Aorta (tissue), 5 donors: ENCODE measurements at places on chromosomes 11 and 22. TPM values are rescaled to one million over a fixed set of nuclear protein-coding genes. Genes with fewer than 3 reads are reported as not detected.

- peak; percentile 68 for DNase-seq
- no peaks in the 10 kb centered on the region for H3K36me3 ChIP-seq
- no peak overlapping the region for H3K4me3 ChIP-seq
- no peaks in the 10 kb centered on the region for H3K27me3 ChIP-seq
These were observed 429.6 kb downstream of the BRD1 start for GRCh38 chr22:49398115-49398514.

DNA sequence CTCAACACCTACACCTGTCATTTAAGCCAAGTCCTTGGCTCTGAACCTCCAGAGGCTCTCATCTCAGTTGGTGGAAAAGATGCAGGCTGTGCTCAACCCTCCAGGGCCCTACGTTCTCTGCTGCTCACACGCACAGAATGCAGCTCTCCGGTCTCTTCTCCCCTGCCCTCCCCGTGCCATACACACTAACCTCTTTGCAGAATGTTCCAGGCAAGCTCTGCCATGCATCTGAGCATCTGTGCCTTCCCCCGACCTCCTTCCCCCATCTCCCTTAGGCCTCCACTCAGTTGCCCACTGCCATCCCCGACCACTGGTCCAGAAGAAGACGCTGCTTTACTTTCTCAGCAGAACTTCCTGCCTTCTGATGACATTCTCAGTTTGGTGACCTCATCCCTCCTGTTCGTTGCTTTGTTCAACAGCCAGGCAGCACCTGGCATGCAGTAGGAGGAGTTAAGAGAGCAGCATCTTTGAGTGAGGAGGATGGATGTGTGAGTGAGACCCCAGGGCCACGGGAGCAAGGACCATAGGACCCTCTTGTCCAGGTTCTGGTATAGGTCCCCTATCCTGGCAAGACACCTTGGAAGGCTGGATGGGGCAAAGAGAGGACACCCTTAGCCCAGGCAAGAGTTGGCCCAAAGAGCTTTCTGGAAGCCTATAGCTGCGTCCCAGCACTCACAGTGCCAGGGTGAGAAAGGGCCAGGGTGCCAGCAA is 598.0 kb downstream of the BRD1 start:
- no peak overlapping the region for H3K27ac ChIP-seq
- no peak for DNase-seq
- H3K4me3 ChIP-seq: no peak overlapping the region
- H3K27me3 ChIP-seq: no peaks in the 10 kb centered on the region
- no peaks in the 10 kb centered on the region for H3K4me1 ChIP-seq

DNA sequence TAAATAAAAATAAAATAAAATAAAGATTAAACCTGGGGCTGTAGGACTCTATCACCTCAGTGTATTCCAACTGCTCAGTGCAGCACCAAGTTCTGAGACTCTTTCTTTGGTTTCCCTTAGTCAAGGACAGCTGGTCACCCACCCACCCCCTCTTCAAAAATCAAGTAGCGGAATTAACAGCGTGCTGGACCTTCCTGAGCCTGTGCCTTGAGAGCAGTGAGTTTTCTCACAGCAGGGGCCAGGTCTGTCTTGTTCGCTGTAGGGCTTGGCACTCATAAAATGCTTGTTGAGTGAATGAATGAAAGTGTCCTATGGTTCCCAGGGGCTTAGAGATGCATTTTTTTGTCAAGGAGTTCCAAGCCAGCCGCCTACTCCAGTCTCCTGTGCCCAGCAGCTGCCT is 2.9 kb upstream of the ALX4 start:
- no peak overlapping the region for H3K27ac ChIP-seq
- no peaks in the 10 kb centered on the region for H3K4me1 ChIP-seq
- no peaks in the 10 kb centered on the region for H3K27me3 ChIP-seq
- no peaks in the 10 kb centered on the region for H3K36me3 ChIP-seq

- no peak overlapping the region for H3K27ac ChIP-seq
- H3K4me1 ChIP-seq: no peaks in the 10 kb centered on the region
- no peak for DNase-seq
- no peak overlapping the region for H3K4me3 ChIP-seq
These were observed 197.3 kb upstream of the FOLH1 start for GRCh38 chr11:49405743-49406142.

GRCh38 chr11:119417726-119418540 is 5.0 kb downstream of the THY1 start:
- H3K4me1 ChIP-seq: no peaks in the 10 kb centered on the region
- H3K36me3 ChIP-seq: no peaks in the 10 kb centered on the region
- no peak overlapping the region for H3K4me3 ChIP-seq
- no peaks in the 10 kb centered on the region for H3K27me3 ChIP-seq
- peak; percentile 77 for DNase-seq

DNA sequence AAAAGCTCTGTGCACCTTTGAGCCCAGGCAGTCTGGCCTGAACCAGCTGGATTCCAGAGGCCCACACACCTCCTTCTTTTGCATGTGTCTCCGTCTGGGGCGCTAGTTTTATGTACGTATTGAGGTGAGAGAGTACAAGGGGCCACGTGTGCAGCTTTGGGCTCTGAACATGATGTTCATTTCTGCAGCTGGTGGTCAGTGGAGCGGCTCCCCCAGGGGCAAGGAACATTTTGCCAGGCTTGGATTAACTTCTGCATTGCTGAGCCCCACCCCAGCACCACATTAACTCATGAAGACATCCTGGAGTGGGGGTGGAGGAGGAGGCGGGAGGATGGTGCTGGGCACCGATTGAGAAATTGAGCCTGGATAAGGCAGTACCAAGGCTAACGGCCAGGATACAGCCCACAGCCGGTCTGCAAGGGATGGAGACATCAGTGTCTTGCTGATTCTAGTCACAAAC is 13.8 kb downstream of the USP2 start:
- DNase-seq: peak; percentile 53
- H3K4me3 ChIP-seq: no peak overlapping the region
- H3K27me3 ChIP-seq: no peaks in the 10 kb centered on the region
- peaks cover 2% of the 10 kb centered on the region for H3K4me1 ChIP-seq
- H3K27ac ChIP-seq: no peak overlapping the region

GRCh38 chr11:11963842-11964773 is 44.3 kb downstream of the DKK3 start:
- H3K27ac ChIP-seq: no peak overlapping the region
- no peak for DNase-seq
- H3K4me1 ChIP-seq: no peaks in the 10 kb centered on the region
- no peaks in the 10 kb centered on the region for H3K27me3 ChIP-seq
- no peak overlapping the region for H3K4me3 ChIP-seq

GRCh38 chr11:64036087-64037026 is 626 bp downstream of the FLRT1 start:
- H3K27ac ChIP-seq: no peak overlapping the region
- no peak for DNase-seq
- H3K4me1 ChIP-seq: no peaks in the 10 kb centered on the region
- H3K4me3 ChIP-seq: peak overlapping the region; percentile 48
- H3K36me3 ChIP-seq: no peaks in the 10 kb centered on the region

DNA sequence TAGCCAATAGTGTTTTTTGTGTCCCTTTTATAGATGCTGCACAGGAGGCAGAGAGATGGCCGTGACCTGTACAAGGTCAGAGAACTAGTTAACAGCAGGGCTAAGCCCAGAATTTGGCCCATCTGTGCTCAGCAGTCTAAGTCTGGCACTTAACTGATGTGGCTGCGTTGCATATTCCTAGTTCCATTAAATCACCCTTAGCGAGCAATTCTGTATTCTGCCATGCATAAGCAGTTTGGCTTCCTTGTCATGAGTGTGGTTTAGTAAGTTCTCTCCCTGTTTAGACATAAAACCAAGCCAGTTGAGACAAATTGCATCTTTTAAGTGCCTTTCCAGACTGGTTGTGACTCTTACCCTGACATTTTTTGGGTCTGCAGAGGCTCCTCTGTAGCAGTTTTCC is 230.6 kb upstream of the TENM4 start:
- no peak overlapping the region for H3K27ac ChIP-seq
- no peaks in the 10 kb centered on the region for H3K36me3 ChIP-seq
- DNase-seq: no peak
- H3K4me3 ChIP-seq: no peak overlapping the region
- H3K4me1 ChIP-seq: no peaks in the 10 kb centered on the region
- no peaks in the 10 kb centered on the region for H3K27me3 ChIP-seq

Gene MS4A15
- total RNA-seq: not detected

Gene SYNGR1
- total RNA-seq: 26.7 TPM
